Activated CD4-positive, CD25-positive, alpha-beta regulatory T cell (primary cell): ENCODE measurements at places on chromosomes 16 and 17.

DNA sequence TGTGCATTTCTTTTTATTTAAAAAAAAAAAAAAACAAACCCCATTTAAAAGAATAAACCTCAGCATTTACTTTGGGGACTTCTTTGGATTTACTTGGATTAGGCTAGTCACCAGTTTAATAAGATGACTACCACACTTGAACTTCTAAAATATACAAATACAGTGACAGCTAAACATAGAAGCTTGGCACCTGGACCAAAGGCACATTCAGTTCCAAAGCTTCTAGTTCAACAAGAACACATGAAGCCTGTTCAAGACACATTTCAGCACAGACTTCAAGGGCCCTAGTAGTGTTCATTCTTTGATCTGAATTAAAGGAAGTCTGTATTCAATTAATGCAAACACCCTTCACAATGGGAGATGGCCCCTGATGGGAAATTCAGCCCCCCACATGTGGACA, 11.6 kb upstream of the ROGDI start:
- no peak for DNase-seq

DNA sequence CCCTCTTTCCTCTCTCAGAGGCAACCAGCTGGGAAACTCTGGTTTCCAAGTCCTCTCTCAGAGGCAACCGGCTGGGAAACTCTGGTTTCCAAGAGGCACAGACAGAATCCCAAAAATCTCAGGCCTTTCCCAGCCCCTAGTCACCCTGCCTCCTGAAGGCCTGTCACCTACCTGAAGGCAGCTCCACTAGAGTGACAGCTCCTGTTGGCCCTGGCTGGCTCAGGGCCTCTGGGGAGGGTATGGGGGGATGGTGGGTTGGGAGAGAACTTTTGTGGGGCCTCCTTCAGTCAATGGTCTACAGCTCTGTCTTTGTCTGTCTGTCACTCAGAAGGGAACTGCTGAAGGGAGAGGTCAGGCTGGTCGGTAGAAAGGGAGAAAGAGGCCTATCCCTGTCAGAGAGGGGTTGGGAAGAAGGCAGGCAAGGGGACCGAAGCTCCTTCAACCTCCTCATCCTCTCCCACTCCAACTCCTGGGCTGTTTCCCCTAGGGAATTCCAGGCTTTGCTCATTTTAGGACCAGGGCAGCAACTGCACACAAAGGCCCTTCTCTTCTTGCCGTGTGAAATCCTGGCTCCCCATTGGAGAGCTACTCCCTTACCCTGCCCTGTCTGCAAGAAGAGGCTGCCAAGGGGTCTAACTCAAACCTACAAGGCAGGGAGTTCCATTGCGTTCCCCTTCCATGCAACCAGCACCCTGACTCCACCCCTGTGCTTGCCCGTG, 23.6 kb downstream of the COPZ2 start:
- no peak for DNase-seq

GRCh38 chr17:79325709-79326430, 251.2 kb downstream of the ENGASE start:
- DNase-seq, result no peak

GRCh38 chr17:77824102-77824779, 134.3 kb upstream of the TNRC6C start:
- DNase-seq, result no peak

- DNase-seq, result no peak
These were observed 38.2 kb downstream of the PLCG2 start for GRCh38 chr16:81817296-81817695.

GRCh38 chr16:20648436-20648835, 49.0 kb downstream of the ACSM1 start:
- DNase-seq, result no peak

GRCh38 chr17:61404663-61404912, 4.9 kb downstream of the TBX2 start:
- DNase-seq, result no peak

DNA sequence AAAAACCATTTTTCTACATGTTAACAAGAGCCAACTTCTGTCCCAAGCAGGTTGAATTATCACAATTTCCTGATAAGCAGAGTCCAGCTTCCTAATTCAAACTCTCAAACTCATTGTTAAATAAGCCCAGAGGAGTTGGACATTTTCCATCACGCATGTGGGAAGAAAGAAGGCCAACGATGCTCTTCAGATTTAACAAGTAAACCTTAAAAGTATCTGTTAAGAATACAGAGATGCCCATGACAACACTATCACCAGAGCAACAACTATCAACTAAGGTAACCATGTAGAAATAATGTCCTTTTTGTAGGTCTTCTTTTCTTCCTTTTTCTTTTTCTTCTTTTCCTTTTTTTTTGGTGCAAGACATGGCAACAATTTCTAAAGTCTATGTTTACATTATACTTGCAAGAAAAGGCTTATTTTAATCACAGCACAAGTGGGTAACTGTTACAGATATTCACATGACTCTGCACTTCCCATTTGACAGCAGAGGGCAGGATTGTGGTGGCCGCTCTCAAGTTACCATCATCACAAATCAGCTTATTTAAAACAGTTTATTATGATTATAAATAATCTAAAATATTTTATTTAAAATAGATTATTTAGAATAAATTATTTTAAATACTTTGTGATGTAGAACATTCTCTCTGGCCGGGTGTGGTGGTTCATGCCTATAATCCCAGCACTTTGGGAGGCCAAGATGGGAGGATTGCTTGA, 35.7 kb upstream of the DHRS7B start:
- DNase-seq, result no peak

- DNase-seq, result no peak
These were observed 7.1 kb downstream of the HSD17B2 start for GRCh38 chr16:82042144-82042543.

- no peak for DNase-seq
These were observed 55.1 kb downstream of the CENPV start for GRCh38 chr17:16298140-16298662.

DNA sequence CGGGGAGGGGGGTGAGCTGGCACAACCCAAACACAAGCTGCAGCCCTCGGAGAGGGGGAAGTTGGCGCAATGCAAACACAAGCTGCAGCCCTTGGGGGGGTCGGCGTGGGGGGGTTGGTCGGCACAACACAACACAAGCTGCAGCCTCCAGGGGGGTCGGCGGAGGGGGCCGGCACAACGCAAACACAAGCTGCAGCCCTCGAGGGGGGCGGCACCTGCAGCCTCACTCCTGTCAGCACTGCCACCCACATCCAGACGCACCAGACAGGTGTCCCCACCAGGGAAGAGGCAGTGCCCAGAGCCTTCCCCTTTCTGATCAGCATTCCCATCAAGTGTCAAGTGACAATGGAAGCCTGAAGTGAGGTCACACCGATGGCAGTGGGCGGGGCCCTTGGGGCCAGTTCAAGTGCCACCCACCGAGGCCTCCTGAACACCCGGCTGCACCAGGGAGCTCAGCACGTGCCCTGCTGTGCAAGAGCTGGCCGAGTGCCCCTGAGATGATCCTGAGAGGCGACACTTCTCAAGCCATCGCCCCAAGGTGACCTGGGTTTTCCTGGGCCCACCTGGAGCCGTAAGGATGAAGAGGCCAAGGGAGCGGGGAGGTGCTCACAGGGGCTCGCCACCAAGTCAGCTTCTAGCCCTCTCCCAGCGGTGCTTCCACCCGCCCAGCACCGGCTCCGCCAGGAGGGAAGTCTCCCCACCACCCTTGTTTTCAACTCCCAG, 59.3 kb downstream of the KLHDC4 start:
- no peak for DNase-seq

DNA sequence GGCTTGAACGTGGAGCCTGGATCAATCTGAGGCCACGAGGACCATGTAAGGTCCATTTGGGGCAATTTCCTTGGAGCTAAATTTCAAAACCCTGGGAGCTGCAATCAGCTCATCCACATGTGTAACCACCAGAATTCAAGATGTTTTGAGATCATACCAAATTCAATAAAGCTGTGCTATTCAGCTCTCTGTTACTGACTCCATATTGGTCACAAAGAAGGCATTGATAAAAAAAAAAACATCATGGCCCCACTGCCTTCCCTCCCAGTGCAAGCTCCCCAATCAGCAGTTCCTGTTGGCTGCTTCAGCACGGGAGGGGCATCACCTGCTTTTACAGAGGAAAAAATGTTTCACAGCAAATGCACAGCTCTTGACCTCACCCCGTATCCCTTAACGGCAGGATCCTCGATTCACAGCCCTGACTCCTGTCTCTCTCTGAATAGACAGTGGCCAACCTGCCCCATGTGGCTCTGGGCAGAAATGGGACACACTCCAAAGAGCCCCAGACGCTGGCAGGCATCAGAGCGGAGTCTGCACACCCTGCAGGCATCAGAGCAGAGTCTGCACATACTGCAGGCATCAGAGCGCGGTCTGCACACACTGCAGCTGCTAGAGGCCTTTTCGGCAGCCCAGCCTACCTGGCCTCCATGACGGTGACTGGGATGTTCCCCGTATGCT, 37.1 kb downstream of the FANCA start:
- DNase-seq, result no peak

- no peak for DNase-seq
These were observed 2.0 kb downstream of the GPT2 start for GRCh38 chr16:46885960-46886763.

DNA sequence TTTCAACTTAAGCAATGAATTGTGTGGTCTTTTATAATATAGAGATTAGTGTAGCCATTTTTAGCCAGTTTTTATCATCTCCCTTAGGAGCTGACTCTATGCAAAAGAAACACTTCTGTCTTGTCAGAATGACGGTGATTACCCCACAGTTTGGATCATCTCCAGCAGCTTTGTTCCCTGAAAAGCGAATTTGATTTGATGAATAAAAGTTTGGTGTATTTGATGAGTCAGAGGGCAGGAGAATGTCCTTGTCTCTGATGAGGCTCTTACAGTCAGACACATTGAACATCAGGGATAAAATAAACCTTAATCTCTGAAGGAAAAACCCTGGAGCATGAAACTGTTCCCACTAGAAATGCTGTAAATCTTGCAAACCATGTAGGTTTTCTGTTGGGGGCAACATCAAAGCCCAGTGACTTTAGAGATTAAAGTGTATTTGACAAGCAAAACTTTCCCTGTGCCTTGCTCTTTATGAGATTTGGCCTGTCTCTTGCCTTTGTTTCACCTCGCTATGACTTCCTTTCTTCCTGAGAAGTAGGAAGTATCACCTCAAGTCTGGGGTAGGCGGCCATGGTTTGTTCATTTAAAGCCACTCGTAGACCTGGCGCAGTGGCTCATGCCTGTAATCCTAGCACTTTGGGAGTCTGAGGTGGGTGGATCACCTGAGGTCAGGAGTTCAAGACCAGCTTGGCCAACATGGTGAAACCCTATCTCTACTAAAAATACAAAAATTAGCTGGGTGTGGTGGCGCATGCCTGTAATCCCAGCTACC, 209.3 kb downstream of the FTO start:
- DNase-seq, result no peak

GRCh38 chr16:11949527-11949926, 7.7 kb upstream of the NPIPB2 start:
- no peak for DNase-seq

GRCh38 chr16:35148748-35149147, 1689.3 kb downstream of the TP53TG3F start:
- DNase-seq, result no peak

DNA sequence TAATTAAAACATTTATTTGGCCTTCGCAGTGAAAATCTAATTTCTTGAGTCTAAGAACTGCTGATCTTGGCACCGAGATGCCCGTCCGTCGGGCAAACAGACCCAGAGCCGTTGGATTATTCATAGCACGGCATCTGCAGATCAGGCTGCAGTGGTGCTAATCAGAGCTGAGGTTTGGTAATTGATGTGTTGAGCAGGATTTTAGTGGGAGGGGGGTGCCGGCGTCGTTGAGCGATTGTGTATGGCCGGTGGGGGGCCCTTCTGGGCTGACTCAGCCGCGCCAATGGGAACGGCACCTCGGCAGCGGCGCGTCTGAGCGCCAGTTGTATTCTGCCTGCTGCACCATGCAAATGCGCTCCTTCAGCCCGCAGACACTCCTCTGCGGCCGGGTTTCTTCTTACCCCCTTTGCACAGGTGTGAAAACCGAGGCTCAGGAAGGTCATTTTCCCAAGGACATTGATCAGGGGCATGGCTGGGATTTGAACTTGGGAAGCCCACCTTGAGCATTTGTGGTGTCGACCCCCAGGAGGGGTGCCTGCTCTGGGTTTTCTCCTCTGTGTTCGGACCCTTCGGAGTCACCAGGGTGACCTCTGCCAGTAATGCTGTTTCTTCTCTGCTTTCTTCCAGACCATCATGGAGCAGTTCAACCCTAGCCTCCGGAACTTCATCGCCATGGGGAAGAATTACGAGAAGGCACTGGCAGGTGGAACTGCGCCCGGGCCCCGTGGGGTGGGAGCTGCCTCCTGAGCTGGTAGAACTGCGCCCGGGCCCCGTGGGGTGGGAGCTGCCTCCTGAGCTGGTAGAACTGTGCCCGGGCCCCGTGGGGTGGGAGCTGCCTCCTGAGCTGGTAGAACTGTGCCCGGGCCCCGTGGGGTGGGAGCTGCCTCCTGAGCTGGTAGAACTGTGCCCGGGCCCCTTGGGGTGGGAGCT, 18.4 kb downstream of the BAIAP2 start:
- DNase-seq, result no peak

DNA sequence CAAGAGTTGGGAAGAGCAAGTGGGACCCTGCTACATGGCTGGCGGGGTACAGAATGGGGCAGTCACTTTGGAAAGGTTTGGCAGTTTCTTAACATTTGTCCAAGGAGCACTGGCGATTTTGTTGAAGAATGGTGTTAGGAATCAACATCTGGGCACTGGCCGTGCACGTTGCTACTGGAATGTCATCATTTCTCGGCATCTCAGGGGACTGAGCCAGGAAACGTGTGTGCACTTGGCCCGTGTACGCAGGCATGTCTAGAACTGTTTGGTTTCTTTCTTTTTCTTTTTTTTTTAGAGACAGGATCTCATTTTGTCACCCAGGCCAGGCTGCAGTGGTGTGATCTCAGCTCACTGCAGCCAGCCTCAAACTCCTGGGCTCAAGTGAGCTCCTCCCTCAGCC, 17.3 kb upstream of the FOXK2 start:
- DNase-seq, result no peak

GRCh38 chr17:72189768-72190593, 69.2 kb downstream of the SOX9 start:
- no peak for DNase-seq

- no peak for DNase-seq
These were observed 46.6 kb upstream of the GRIN2A start for GRCh38 chr16:10228779-10229178.

DNA sequence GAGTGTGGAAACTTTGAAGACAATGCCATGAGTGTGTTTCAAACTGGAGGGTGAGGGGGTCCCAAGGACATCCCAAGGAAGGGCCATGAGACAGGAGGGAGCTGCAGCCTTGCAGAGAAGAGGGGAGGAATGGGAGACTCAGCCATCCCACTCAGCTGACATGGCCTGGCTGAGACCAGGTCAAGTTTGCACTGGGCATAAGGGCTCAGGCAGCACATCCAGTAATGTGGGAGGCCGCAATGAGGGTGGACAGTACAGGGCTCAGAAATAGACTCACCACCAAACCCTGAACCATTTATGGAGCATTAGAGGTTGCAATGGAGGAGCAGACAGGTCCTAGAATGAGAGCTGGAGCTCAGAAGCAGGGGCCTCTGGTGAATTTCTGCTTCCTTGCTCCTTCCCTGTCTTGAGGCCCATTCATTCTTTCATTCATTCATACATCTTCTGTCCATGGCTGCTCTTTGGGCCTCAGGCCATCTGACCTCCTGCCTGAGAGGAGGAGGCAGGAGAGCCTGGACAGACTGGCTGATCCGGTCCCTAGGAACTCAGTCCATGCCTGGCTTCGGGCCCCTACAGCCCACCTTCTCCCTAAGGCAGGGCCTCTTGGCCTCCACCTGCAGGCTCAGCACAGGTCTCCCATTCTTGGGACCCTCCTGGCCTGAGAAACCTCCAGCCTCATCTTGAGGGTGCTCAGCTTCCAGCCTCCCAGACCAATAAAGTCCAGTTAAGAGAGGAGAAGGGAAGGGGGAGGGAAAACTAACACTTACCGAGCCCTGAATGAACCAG, 70.5 kb upstream of the CDH5 start:
- DNase-seq, result no peak
